Stimulated activated CD4-positive, alpha-beta T cell treated with anti-CD3 and anti-CD28 coated beads, Interleukin-1b, Interleukin-23, amount 100 ng/mL, for 4 hours (primary cell): ENCODE measurements at places on chromosomes 7 and 10.

GRCh38 chr10:12018438-12019282 is 23.9 kb downstream of the UPF2 start:
- no peak for DNase-seq

DNA sequence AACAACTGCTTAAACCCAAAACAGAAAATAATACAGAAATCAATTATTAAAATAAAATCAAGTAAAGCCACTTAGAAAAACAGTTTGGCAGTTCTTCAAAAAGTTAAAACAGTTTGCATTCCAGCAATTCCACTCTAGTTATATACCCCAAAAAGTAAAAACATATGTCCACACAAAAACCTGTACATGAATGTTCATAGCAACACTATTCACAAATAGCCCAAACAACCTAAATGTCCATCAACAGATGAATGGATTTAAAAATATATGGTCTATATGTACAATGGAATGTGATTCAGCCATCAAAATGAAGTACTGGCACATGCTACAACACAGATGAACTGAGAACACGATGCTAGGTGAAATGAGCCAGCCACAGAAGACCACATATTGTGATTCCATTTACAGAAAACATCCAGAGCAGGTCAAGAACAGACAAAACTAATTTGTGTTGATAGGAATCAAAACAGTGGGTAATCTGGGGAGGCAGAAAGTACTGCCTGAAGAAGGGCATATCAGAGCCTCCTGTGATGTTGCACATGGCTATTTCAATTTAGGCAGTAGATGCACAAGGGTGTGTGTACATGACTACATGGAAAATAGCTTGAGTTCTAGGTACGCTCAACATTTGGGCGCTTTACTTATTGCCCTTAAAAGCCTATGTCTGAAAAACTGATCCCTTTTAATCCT is 66.3 kb downstream of the CYTH3 start:
- DNase-seq, result no peak

- DNase-seq, result no peak
Observed at GRCh38 chr10:127790066-127790624, 53.2 kb downstream of the FOXI2 start.

DNA sequence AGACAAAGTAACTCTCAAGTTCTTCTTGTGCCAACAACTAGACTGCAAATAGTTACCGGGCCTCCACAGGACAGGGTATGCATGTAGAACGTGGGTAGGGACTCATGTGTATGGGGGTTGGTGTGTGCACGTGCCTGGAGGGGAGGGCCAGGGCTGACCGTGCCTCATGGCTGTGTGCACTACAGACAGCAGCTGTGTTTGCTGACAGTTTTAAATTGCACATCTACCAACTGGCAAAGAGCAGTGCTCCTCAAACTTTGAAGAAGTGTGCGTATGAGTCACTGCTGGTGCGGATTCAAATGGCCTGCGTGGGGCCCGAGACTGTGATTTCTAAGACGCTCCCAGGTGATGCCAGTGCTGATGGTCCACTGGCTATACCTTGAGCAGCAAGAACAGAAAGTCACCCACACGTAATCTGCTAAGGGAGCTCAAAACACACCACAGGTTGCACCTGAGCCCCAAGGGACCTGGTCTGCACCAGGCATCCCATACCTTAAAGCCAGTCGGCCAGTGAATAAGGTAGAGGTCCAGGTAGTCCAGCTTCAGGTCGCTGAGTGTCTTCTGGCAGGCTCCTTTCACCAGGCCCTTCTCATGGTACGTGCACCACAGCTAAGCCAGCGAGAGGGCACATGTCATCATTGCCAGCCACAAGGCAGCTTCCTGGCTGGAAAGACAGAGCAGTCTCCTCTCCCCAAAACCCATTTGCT is 8.5 kb downstream of the AKR1B1 start:
- no peak for DNase-seq

- no peak for DNase-seq
Observed at GRCh38 chr7:39942883-39943282, 7.2 kb upstream of the CDK13 start.

- DNase-seq, result no peak
Observed at GRCh38 chr7:131381069-131381838, 53.6 kb downstream of the MKLN1 start.

- no peak for DNase-seq
Observed at GRCh38 chr7:53811555-53812079, 730.6 kb upstream of the VSTM2A start.

DNA sequence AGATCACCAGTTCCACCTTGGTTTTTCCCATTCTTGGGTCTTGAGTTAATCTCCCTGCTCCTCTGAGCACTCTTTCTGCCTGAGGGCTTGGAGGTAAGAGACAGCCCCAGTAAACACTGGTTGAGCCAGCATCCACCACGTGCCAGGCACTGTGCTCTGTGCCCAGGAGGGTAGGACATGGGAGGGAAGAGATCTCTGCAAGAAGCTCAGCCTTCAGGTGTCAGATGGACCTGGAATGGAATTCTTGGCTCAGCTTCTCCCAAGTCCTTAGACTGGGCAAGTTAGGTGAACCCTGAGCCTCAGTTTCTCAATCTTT is 2.5 kb downstream of the ZYX start:
- DNase-seq, result no peak
